ENCODE measurements at places on chromosomes 6 and 20.

DNA sequence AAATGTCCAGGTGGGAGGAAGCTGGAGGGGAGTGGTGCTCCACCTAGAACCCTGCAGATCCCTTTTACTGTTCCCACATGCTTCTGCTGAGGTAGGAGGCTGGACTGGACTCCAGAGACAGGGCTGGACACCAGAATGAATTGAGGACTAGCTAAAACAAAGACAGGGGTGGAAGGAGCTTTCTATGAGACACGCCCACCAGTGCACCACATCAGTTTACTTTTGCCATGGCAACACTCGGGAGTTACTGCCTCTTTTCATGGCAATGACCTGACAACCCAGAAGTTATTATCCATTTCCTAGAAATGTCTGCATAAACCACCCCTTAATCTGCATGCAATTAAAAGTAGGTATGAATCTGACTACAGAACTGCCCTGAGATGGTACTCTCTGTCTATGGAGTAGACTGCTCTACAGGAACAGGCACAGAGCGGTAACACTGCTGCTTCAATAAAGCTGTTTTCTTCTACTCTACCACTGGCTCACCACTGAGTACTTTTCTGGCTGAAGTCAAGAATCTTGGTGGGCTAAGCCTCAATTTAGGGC is 211.7 kb downstream of the TFAP2C start:
- DNase-seq, result no peak

DNA sequence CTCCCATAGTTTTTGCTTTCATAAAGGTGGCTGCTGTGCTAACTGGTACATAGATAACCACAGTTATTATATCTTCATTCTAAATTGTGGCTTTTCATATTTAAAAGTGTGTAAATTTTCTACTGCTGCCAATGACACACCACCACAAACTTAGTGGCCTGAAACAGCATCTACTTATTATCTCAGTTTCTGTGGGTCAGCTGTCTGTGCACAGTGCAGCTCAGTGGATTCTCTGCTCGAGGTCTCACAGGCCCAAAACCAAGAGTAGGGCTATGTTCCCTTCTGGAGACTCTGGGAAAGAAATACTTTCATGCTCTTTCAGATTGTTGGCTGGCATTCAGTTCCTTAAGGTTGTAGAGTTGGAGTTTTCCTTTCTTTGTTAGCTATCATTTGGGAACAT is 90.1 kb downstream of the LMBRD1 start:
- no peak for DNase-seq

GRCh38 chr6:134170844-134171243 is 118.4 kb upstream of the SLC2A12 start:
- no peak for DNase-seq

DNA sequence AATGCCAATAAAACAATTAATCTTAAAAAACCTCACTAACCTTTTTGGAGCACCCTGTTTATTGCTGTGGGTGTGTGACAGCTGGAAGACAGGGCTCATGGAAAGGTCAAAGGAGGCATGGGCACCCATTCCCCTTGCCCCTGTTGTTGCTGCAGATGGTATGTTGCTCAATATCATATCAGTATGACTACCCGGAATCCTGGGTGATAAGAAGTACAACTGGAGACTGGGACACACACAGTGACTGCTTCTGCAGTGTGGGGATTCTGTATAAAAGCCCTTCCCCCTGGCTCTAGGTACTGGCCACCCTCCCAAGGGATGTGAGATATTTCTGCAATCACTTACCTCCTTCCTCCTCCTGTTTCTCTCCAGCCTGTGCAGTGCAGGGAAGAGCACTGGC is 47.3 kb upstream of the IL20RA start:
- no peak for DNase-seq

DNA sequence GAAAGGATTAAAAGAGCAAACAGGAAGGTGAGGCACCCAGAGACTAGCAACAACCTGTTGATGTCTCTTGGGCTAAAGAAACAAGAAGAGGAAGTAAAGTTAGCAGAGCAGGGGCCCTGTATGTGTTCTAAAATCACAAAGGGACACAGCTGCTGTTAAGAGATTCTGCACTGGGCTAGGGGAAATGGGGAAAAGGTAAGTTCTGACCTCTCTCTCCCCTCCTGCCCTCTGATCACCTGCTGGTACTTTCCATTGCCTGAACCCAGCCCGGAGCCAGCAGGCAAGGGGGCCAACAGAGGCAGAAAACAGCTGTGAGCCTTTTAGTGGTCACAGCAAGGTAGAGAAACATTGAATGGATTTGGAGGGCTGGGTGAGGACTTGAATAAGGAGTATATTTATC is 13.5 kb upstream of the CNR1 start:
- no peak for DNase-seq

DNA sequence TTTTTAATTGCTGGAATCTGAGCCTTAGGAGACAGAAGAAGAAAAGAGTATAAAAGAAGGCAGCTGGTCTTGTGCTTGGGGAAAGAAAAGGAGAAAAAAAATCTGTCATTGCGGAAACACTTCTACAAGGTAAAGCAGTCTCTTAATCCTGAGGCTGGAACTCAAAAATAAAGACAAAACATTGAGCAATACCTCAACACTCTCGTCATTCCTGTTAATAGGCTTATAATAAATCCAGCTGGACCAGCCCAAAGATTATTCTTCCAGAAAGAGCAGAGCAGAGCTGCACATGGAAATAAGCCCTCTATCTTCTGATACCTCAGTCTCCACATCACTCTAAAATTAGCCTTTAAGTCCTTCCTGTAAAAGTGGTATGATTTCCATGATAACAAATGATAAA is 62.0 kb upstream of the HIVEP1 start:
- no peak for DNase-seq

DNA sequence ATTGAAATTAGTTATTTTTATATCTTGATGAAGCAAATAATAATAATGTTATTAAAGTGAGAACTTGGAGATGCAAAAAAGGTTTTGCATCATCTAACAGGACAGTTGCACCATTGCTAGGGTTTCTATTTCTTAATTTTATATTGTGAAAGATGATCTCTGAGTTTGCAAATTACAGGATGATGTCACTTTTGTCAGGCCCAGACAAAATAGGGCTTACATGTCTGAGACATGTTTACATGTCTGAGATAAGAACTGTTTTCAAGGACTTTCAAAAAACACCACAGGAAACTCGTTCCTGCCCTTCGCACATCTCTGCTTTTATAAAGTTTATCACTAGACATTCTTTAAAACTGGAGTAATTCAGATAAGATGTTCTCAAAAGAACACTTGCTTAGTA is 1075.8 kb upstream of the MANEA start:
- DNase-seq, result no peak

- DNase-seq, result no peak
Measured at GRCh38 chr6:110971468-110971867, 10.4 kb upstream of the RPF2 start.
